ENCODE measurements at places on chromosomes 16 and 17.

- no peaks in the 10 kb centered on the region for H3K27me3 ChIP-seq
- no peak overlapping the region for H3K4me3 ChIP-seq
- no peak overlapping the region for H3K27ac ChIP-seq
- DNase-seq: no peak
- H3K4me1 ChIP-seq: no peaks in the 10 kb centered on the region
These were observed 330.7 kb downstream of the KIF2B start for GRCh38 chr17:54153423-54153822.

GRCh38 chr16:54633943-54634362 lies 296.7 kb upstream of the IRX5 start:
- H3K4me3 ChIP-seq: no peak overlapping the region
- no peak overlapping the region for H3K27ac ChIP-seq
- H3K36me3 ChIP-seq: no peaks in the 10 kb centered on the region
- no peaks in the 10 kb centered on the region for H3K4me1 ChIP-seq
- no peaks in the 10 kb centered on the region for H3K27me3 ChIP-seq
- no peak for DNase-seq

GRCh38 chr16:51155199-51155607 lies 4.1 kb upstream of the SALL1 start:
- H3K27ac ChIP-seq: no peak overlapping the region
- peaks cover 32% of the 10 kb centered on the region for H3K4me1 ChIP-seq
- peaks cover 64% of the 10 kb centered on the region for H3K27me3 ChIP-seq

- H3K4me1 ChIP-seq: peaks cover 49% of the 10 kb centered on the region
- no peak overlapping the region for H3K27ac ChIP-seq
- no peak overlapping the region for H3K4me3 ChIP-seq
These were observed 1.6 kb downstream of the XYLT1 start for GRCh38 chr16:17469011-17469740.

All from adrenal gland (tissue), 19 donors.